NCI-H1417 treated with DMSO at 0.1 percent for 48 hours (cell line): ENCODE measurements at places on chromosomes 6 and 20.

GRCh38 chr20:1473246-1474220 lies 6.9 kb upstream of the NSFL1C start:
- no peak for DNase-seq

- DNase-seq = no peak
These were observed 15.2 kb upstream of the LIN28B start for GRCh38 chr6:104941729-104942091.

- no peak for DNase-seq
These were observed 3.1 kb upstream of the TFAP2B start for GRCh38 chr6:50815436-50816114.

GRCh38 chr6:69994251-69994650 lies 127.9 kb downstream of the COL19A1 start:
- no peak for DNase-seq

GRCh38 chr6:128370072-128370471 lies 150.3 kb downstream of the PTPRK start:
- no peak for DNase-seq

DNA sequence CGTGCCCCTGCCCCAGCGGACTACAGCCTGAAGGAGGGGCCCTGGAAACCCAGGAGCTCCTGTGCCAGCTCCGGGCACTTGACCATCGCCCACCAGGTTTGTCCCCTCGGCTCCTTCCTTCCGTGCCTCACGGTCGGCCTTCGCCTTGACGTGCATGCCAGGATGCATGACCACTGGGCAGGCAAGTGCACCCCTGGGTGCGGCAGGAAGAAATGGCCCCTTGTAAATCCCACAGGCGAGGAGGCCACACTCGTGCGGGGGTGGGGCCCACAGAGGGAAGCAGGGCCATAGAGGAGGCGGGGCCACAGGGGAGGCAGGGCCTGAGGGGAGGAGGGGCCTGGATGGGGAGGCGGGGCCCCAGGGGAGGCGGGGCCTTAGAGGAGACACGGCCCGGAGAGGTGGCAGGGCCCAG lies 81.7 kb downstream of the YTHDF1 start:
- no peak for DNase-seq

DNA sequence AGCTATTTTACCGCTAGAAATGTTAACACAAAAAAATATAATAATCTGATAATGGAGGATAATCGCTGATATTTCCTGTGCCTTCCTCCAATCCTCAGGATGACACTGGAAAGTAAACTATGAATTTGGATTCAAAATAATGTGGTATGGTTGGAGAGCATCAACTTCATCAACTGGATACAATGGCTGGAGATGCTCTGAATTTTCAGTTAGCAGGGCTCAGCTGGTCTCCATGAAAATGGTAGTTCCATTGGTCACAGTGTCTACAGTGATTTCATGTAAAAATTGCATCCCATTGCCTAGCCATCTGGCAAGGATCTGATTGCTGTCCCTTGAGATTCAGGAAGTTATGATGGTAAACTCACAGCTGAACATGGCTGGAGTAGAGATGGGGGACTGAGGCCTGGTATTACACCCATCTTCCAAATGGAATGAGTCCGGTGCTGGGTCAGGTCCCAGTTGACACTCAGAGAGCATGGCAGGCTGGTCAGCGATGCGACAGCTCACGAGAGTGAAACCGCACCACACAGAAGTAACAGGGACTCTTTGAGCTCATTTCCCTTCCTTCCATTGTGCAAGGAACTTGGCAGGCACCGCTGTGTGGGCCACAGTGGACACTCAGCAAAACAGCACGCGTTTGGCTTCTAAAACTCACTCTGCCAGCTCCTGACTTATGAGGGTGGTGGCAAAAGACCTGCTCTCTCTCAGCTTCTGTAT lies 142.4 kb upstream of the TNFAIP3 start:
- DNase-seq = no peak

DNA sequence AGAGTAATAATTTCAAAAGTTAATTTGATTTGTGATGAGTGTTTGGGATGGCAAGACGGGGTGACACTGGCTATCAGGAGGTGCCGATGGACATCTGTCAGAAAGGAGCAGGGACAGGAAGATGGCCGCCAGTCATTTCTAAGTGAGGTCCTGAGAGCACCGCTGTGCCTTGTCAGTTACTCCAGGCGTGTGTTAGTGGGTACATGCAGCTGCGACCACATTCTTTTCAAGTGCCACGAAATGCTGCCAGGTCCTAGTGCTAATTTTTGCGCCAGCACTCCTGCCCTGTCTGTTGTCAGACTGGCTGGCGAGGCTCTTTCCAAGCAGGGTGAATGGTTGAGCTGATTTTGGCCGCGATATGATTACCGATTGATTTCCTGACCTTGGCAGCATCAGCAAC lies 64.6 kb upstream of the INSM1 start:
- no peak for DNase-seq

DNA sequence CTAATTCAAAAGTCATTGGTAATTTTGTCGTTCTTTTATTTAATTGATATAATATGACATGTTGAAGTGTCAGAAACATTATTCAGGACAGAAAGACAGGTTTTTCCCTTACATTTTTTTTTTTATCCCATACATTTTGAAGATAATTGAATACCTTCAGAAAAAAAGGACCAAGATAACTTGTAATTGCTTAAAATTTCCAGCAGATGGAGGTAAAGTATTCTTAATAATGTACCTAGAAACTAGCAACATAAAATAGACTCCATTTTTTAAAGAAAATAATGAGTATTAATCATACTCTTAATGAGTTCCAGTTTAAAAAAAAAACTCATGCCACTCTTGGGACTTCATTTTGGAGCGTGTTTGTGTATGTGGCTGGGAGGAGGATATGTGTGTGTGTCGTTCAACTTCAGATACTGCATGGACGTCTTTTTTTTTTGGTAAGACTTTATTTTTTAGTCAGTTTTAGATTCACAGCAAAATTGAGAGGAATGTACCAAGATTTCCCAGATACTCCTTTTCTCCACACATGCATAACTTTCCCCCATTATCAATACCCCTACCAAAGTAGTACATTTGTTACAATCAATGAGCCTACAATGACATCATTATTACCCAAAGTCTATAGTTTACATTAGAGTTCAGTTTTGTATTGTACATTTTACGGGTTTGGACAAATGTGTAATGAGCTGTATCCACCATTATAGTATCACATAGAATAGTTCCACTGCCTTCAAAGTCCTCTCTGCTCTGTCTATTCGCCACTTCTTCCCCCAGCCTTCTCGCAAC lies 79.4 kb downstream of the ROS1 start:
- no peak for DNase-seq

GRCh38 chr20:61978491-61978890 lies 87.2 kb downstream of the TAF4 start:
- no peak for DNase-seq

GRCh38 chr20:52761867-52762266 lies 210.3 kb upstream of the TSHZ2 start:
- no peak for DNase-seq
